ENCODE measurements at places on chromosomes 6 and 20.
A peak's percentile ranks its signal among the peaks of the same experiment; 100 is the strongest.

DNA sequence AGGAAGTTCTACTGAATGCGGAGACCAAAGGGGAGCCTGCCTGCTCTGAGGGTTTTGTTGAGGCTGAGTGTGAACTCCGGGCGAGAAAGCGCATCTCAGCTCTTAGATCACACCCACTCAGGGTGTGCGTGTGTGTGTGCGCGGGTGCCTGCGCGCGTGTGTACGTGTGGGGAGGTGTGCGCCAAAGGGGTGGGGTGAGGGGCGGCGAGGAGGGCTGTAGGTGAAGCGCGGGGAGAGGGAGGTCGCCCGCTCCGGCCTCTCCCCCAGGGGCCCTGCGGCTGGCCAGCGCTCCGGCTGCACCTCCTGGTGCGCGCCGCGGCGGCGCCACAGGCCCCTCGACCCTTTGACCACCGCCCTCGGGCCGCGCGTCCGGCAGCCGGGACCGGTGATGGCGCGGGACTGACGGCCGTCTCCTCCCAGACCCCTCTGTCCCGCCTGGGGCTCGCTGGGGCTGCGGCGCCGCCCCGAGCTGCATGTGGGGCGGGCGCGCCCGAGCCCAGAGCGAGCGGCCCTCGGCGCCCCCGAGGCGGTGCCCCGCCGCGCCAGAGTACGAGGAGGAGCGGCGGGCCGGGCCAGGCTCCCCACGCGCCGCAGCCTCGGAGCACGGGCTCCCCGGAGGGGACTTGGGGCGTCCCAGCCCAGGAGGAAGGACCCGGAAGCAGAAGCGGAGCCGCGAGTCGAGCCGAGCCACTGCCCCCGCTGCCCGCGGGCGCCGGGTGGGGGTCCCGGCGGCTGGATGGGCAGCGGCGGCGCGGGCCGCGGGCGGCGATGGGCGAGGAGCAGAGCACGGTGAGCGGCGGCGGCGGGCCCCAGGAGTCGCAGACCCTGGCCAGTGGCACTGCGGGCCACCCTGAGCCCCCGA, at the start of gene RNF217:
TSS of gene RNF217 (plus strand) at position 661 of the 862 bp plus-strand sequence. CDS start at position 769, 108 bp downstream.
- H3K27ac ChIP-seq, result peak within 1 kb of the TSS; percentile 66
- peak; percentile 17 for DNase-seq
- H3K36me3 ChIP-seq, result no peaks in the 10 kb centered on the region

DNA sequence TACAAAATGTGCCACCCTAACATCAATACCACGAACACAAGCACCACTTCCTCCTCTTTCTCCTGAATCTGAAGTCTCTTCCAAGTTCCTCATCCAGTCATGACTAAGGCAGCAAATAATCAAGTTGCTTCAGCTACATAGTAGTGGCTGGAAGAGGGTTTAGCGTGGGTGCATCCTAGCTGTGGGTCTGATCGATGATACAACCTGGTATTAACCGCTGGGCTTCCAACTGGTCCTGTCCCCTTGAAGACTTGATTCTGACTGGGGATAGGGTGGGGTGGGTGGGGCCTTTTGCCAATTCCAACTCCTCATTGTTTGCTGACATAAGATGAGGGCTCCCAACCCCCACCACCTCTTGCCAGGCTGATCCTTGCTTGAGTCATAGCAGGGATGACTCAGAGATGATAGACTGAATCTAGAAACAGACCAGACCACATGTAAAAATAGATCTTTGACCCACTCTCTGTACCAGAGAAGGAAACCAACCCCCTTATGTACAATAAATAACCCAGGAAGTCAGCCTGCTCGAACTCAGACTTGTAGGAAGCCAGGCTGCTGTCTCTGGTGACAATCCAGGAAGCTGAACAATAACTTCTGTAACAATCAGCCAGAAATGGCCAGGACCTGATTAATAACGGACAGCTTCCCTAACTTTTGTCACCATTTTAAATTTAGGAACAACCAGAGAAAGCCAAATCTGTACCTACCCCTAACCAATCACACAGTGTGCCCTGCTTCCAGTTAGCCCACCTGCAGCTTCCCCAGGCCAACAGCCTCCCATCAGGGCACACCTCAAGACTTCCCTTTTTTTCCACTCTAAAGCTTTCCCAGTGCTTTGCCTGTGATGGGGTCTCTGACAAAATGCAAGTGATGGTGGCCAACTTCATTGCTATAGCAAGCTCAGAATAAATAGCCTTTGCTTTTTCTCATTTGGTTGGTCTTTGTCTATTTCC, 68.9 kb upstream of the FAM184A start:
- H3K4me1 ChIP-seq, result peaks cover 42% of the 10 kb centered on the region
- H3K27me3 ChIP-seq, result peaks cover 3% of the 10 kb centered on the region
- H3K27ac ChIP-seq, result peak overlapping the region; percentile 27
- no peak overlapping the region for H3K4me3 ChIP-seq

GRCh38 chr20:47191074-47191673, 165.3 kb downstream of the ZMYND8 start:
- peaks cover 16% of the 10 kb centered on the region for H3K27me3 ChIP-seq
- H3K27ac ChIP-seq, result no peak overlapping the region
- H3K4me1 ChIP-seq, result peaks cover 16% of the 10 kb centered on the region
- H3K36me3 ChIP-seq, result no peaks in the 10 kb centered on the region
- no peak for DNase-seq

DNA sequence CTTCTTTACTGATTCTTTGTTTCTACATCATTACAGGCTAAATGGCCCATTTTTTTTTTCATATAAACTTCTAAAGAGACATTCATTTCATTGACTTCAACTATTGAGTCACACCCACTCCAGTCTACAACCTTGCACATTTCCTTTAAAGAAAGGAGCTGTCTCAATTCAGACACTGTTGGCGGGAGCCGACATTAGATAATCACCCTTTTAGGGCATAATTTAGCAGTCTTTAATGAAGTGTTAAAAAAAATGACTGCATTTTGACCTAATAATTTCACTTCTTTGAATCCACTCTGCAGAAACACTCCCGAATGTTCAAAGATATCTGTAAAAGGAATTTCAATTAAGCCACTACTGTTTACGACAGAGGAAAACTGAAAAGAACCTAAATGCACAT, 1.5 kb downstream of the EPM2A start:
- no peak for DNase-seq
- H3K4me3 ChIP-seq, result peak overlapping the region; percentile 93
- peaks cover 26% of the 10 kb centered on the region for H3K4me1 ChIP-seq
- no peaks in the 10 kb centered on the region for H3K27me3 ChIP-seq
- peak overlapping the region; percentile 66 for H3K27ac ChIP-seq
- H3K36me3 ChIP-seq, result peaks cover 14% of the 10 kb centered on the region

GRCh38 chr6:89708316-89708715, 69.8 kb upstream of the LYRM2 start:
- H3K36me3 ChIP-seq, result peaks cover 42% of the 10 kb centered on the region
- no peaks in the 10 kb centered on the region for H3K27me3 ChIP-seq
- no peak overlapping the region for H3K4me3 ChIP-seq
- no peak for DNase-seq

DNA sequence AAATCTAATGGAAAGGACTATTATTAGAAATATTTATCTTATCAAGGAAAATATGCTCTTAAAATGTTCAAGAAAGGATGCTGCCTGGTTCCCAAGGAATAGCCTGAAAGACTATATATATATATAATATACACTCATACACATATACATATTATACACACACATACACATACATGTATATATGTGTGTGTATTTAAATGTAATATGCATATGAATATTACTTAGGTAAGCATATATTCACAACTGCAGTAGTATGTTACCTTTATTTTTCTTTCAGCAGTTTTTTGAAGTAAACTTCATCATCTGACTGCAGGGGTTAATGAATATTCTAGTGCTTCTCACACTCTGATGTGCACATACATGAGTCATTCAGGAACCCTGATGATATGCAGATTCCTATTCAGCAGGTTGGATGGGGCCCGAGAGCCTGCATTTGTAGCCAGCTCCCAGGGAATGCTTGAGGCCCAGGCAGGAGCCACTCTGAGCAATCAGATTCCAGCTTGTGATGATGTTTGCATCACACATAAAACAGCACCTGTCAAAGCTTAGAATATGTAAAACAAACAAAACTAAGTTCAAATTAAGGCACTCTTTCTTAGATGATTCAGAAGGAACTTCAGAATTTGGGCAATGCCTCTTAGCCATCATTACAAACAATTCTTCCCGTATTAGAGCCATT, 16.1 kb downstream of the MYLK4 start:
- DNase-seq, result no peak
- H3K27me3 ChIP-seq, result peaks cover 1% of the 10 kb centered on the region
- H3K27ac ChIP-seq, result no peak overlapping the region
- peaks cover 9% of the 10 kb centered on the region for H3K4me1 ChIP-seq
- H3K4me3 ChIP-seq, result no peak overlapping the region

DNA sequence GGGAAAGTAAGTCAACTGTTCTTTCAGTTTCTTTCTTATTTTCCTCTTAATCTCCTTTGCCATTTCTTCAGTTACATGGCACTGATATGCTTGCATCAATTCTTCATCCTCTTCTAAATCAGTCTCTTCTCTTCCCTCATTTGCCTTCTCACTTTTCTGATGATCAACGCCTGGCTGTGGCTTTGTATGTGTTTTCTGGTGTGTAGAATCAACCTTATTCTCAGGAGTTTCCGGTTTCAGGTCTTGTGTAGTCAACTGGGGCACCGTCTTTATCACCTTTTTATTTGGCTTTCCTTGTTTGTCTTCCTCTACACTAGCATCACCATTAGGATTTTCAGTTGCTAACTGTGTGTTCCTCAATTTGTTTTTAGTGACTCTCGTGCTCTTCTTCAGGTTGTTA, 31.6 kb downstream of the AHI1 start:
- H3K27ac ChIP-seq, result no peak overlapping the region
- no peaks in the 10 kb centered on the region for H3K27me3 ChIP-seq
- no peak overlapping the region for H3K4me3 ChIP-seq
- peaks cover 22% of the 10 kb centered on the region for H3K36me3 ChIP-seq
- H3K4me1 ChIP-seq, result peaks cover 2% of the 10 kb centered on the region

GRCh38 chr6:135329851-135330803, 149.0 kb downstream of the MYB start:
- H3K4me1 ChIP-seq, result peaks cover 4% of the 10 kb centered on the region
- no peak for DNase-seq
- no peak overlapping the region for H3K4me3 ChIP-seq
- no peaks in the 10 kb centered on the region for H3K27me3 ChIP-seq
- peaks cover 7% of the 10 kb centered on the region for H3K36me3 ChIP-seq
- H3K27ac ChIP-seq, result no peak overlapping the region

- peaks cover 2% of the 10 kb centered on the region for H3K36me3 ChIP-seq
- H3K27ac ChIP-seq, result peak overlapping the region; percentile 100
- peak; percentile 98 for DNase-seq
- peak overlapping the region; percentile 88 for H3K4me3 ChIP-seq
Observed at GRCh38 chr6:26026833-26027490, 60.3 kb upstream of the HFE start.

- DNase-seq, result no peak
- H3K36me3 ChIP-seq, result peaks cover 46% of the 10 kb centered on the region
- H3K27me3 ChIP-seq, result no peaks in the 10 kb centered on the region
- H3K27ac ChIP-seq, result peak overlapping the region; percentile 57
- peaks cover 45% of the 10 kb centered on the region for H3K4me1 ChIP-seq
Observed at GRCh38 chr6:109448615-109449014, 7.0 kb downstream of the MICAL1 start.

DNA sequence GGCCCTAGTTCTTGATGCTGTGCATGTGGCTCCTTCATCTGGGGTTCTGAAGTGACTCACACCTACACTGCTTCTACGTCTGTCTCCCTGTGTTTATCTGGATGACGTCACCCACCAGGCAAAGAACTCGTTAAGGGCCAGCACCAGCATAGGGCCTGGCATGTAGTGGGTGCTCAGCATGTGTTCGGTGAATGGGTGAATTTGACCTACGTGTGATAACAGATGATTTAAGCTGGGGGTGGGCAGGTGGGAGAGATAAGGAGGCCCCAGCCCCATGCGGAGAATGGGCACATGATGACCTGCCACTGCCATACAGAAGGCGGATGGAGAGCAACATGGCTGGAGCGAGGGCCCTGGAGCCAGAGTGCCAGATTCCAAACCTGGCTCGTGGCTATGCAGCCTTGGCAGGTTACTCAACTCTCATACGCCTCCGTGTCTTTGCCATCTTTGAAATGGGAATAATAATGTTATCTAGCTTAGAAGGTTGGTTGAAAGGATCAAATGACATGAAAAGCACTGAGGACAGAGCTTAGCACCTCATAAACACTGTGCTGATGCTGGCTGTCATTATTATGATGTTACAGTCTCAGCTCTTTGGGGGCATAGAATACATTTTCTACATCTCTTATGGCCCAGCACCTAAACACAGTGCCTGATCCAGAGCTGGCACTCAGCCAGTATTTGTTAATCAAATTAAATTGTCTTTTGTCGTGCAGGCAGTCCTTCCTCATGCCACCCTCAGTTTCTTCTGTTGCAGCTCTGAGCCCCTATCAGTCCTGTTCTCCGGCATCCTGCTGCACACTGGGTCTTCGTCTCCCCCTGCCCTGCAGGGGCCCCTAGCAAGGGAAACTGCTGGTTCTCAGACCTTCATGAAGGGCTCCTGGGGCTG, 39.6 kb downstream of the VEGFA start:
- H3K4me3 ChIP-seq, result no peak overlapping the region
- H3K27ac ChIP-seq, result no peak overlapping the region
- peaks cover 4% of the 10 kb centered on the region for H3K27me3 ChIP-seq
- no peaks in the 10 kb centered on the region for H3K36me3 ChIP-seq

DNA sequence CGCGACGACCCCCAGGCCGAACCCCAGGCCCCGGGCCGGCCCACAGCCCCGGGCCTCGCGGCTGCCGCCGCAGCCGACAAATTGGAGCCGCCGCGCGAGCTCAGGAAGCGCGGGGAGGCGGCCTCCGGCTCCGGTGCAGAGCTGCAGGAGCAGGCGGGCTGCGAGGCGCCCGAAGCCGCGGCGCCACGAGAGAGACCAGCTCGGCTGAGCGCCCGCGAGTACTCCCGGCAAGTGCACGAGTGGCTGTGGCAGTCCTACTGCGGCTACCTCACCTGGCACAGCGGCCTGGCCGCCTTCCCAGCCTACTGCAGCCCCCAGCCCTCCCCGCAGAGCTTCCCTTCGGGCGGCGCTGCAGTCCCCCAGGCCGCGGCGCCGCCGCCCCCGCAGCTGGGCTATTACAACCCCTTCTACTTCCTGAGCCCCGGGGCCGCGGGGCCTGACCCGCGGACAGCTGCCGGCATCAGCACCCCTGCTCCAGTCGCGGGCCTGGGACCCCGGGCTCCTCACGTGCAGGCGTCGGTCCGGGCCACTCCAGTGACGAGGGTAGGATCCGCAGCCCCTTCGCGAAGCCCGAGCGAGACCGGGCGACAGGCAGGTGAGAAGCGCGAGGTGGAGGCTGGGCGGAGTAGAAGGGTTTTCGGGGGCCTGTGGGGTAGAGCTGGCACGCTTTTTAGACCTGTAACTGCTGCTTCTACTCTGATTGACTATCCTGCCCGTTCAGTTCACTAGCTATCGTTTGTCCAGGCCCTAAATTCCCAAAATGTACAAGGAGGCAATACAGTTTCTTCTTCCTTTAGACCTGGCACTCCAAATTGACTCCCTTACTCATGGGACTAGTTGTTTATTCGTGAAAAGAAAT, 654 bp downstream of the FAM8A1 start:
- peak; percentile 52 for DNase-seq
- H3K4me1 ChIP-seq, result peaks cover 37% of the 10 kb centered on the region
- peak overlapping the region; percentile 90 for H3K27ac ChIP-seq
- peaks cover 20% of the 10 kb centered on the region for H3K36me3 ChIP-seq
- H3K27me3 ChIP-seq, result no peaks in the 10 kb centered on the region
- peak overlapping the region; percentile 80 for H3K4me3 ChIP-seq

- H3K4me3 ChIP-seq, result no peak overlapping the region
- no peak for DNase-seq
- no peak overlapping the region for H3K27ac ChIP-seq
- H3K4me1 ChIP-seq, result no peaks in the 10 kb centered on the region
Observed at GRCh38 chr6:10140824-10141223, 274.1 kb downstream of the TFAP2A start.
